ENCODE measurements at places on chromosomes 5 and 9.

- DNase-seq, result no peak
Measured at GRCh38 chr5:170704417-170705192, 78.9 kb upstream of the GABRP start.

DNA sequence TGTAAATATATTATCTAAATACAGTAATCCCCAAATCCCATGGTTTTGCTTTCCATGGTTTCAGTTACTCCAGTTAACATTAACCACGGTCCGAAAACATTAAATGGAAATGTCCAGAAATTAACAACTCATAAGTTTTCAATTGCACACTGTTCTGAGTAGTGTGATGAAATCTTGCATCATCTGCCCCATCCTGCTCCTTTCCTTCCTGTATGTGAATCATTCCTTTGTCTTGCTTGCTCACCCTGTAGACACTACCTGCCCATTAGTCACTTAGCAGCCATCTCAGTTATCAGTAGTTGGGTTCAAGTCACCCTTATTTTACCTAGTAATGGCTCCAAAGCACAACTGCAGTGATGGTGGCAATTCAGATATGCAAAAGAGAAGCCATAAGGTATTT, 1568.5 kb upstream of the WWC1 start:
- DNase-seq, result no peak

DNA sequence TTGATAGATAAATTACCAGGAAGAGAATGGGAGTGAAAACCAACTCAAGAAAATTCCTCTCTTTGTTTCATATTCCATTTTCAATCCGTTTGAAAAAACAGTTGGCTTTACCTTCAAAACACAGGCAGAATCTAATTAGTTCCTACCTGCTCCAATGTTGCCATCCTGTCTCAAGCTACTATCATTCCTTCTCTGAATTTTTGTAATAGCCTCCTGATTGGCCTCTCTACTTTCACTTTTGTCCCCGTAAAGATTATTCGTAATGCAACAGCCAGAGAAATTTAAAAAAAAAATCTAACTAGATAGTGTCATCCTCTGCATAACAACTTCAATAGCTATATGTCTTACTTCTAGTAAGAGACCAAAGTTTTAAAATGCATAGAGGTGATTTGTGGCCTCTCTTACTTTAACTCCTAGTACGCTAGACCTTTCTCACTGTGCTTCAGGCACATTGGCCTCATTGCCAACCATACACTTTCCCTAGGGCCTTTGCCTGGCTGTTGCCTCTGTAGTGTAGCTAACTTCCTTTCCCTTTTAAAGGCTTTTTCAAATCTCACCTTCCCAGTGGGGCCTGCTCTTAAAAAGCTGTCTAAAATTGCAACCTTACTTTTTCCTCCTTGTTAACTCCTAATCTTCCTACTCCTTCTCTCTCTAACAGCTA, 311.3 kb upstream of the GRIN3A start:
- no peak for DNase-seq

GRCh38 chr5:119706049-119706448, 76.7 kb downstream of the FAM170A start:
- no peak for DNase-seq

GRCh38 chr5:14038341-14038959, 94.0 kb upstream of the DNAH5 start:
- no peak for DNase-seq

All from prostate gland (tissue), 2 donors.